A549 treated with DMSO at 1 μM for 4 hours (cell line): ENCODE measurements at places on chromosomes 4 and X. TPM values are rescaled to one million over a fixed set of nuclear protein-coding genes. Genes with fewer than 3 reads are reported as not detected.

KDR gene
- total RNA-seq, result 0.01 to 0.02 TPM in 2 of 5 replicates, not detected in the others

FMR1NB gene
- total RNA-seq, result not detected in 5 replicates

FHIP1A gene
- total RNA-seq, result 0.08 to 0.32 TPM (median 0.18 TPM) in 5 replicates

TCEAL5 gene
- not detected in 5 replicates for total RNA-seq

HOPX gene
- total RNA-seq, result not detected in 5 replicates

NKX3-2 gene
- 0.10 to 0.23 TPM (median 0.15 TPM) in 5 replicates for total RNA-seq

CXCL8 gene
- total RNA-seq, result 8.5 to 21.3 TPM (median 13.9 TPM) in 5 replicates

VCX gene
- not detected in 5 replicates for total RNA-seq

CTSO gene
- 0.87 to 1.1 TPM (median 0.88 TPM) in 5 replicates for total RNA-seq

TAF9B gene
- 12.6 to 17.0 TPM (median 13.3 TPM) in 5 replicates for total RNA-seq

PHKA1 gene
- 16.8 to 22.8 TPM (median 21.6 TPM) in 5 replicates for total RNA-seq

TMEM271 gene
- total RNA-seq, result not detected in 5 replicates

FDCSP gene
- not detected in 5 replicates for total RNA-seq

STBD1 gene
- 6.5 to 7.1 TPM (median 6.9 TPM) in 5 replicates for total RNA-seq

MAGEA12 gene
- 0.15 to 0.24 TPM (median 0.17 TPM) in 5 replicates for total RNA-seq

CXXC4 gene
- total RNA-seq, result 0.02 to 0.05 TPM (median 0.03 TPM) in 3 of 5 replicates, not detected in the others

MAGEC2 gene
- total RNA-seq, result not detected in 5 replicates

SHROOM3 gene
- total RNA-seq, result 3.6 to 5.6 TPM (median 5.0 TPM) in 5 replicates

CLGN gene
- 4.8 to 6.7 TPM (median 5.2 TPM) in 5 replicates for total RNA-seq

ADH7 gene
- total RNA-seq, result not detected in 5 replicates

XAGE2 gene
- total RNA-seq, result not detected in 5 replicates

CCSER1 gene
- not detected in 5 replicates for total RNA-seq

BST1 gene
- total RNA-seq, result 17.6 to 21.6 TPM (median 18.5 TPM) in 5 replicates

PPP4R3C gene
- not detected in 5 replicates for total RNA-seq

L1CAM gene
- total RNA-seq, result 21.2 to 25.8 TPM (median 21.8 TPM) in 5 replicates

AFP gene
- total RNA-seq, result 1.7 to 2.6 TPM (median 1.9 TPM) in 5 replicates

USP51 gene
- total RNA-seq, result 0.36 to 0.81 TPM (median 0.69 TPM) in 5 replicates

PROM1 gene
- total RNA-seq, result 0.02 to 0.22 TPM (median 0.10 TPM) in 4 of 5 replicates, not detected in the other
